ENCODE measurements at places on chromosomes 3 and 15.
A peak's percentile ranks its signal among the peaks of the same experiment; 100 is the strongest.

DNA sequence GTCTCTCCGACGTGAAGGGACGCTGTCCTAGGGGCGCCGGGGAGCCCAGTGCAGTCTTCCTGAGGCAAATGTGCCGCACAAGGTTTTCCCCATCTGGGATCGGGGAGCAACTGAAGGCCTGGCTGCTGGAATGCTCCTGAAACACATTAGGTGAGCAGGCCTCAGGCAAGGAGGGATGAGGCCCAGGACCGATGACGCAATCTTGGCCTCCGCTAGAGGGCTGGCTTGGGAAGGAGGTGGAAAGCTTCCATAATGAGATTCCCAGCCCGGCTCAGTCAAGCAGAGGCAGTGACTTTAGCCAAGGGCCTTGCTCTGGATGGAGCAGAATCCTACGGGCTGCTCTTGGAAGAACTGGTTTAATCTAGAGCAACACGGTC lies 50.8 kb downstream of the CPN2 start:
- peak; percentile 89 for DNase-seq

- DNase-seq, result peak; percentile 32
Measured at GRCh38 chr3:53169045-53169831, 8.2 kb downstream of the PRKCD start.

DNA sequence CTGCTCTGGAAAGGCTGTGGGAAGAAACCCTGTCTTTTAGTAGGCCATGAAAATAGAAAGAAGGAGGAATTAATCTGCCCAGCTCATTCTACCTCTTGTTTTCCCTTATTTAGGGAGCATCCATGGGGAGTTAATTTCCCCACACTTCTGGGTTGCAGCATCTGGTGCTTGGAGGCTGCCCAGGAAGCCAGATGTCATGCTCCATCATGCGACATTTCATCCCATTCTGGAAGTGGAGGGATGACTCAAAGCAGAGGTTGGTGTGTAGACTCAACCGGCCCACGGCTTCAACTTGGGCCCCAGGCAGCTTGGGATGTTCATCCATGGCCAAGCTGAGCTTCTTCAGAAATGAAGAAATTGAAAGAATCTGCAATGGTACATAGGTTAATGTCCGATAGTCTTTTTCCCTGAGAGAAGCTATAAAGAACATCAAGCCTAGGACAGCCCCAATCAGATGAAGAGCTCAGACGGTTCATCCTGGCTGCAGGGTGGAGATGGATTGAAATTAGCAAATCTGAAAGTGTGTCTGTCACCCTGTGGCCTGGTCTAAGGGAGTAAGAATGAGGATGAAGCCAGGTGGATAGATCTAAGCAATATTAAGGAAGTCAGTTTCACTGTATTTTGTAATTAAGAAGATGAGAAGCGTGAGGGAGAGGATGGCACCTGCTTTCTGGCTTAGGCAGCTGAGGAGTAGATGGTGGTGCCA lies 24.5 kb upstream of the PROK2 start:
- no peak for DNase-seq

DNA sequence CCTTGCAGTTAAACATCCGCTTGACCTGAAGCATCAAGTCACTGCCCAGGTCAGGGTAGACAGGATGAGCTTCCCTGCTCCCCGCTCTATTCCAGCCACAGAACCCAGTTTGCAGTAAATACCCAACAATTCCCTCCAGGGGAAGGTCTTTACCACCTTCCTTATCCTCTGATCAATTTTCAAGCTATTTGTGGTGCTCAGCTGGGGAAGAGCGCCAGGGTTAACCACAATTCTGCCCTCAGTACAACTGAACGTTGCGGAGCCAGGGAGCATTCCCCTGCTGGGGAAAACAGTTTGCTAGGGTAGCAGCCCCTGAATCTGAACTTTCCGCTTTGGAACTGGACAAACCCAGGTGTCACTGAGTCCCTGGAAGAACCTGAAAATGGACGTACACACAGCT lies 28.5 kb downstream of the RBPMS2 start:
- DNase-seq, result peak; percentile 51

- DNase-seq, result no peak
Measured at GRCh38 chr3:414063-414462, 217.5 kb downstream of the CHL1 start.

- no peak for DNase-seq
Measured at GRCh38 chr15:71296315-71296679, 181.0 kb downstream of the THSD4 start.

GRCh38 chr3:179658606-179659005 lies 5.8 kb downstream of the USP13 start:
- no peak for DNase-seq

- no peak for DNase-seq
Measured at GRCh38 chr3:2851835-2852234, 258.3 kb downstream of the IL5RA start.

DNA sequence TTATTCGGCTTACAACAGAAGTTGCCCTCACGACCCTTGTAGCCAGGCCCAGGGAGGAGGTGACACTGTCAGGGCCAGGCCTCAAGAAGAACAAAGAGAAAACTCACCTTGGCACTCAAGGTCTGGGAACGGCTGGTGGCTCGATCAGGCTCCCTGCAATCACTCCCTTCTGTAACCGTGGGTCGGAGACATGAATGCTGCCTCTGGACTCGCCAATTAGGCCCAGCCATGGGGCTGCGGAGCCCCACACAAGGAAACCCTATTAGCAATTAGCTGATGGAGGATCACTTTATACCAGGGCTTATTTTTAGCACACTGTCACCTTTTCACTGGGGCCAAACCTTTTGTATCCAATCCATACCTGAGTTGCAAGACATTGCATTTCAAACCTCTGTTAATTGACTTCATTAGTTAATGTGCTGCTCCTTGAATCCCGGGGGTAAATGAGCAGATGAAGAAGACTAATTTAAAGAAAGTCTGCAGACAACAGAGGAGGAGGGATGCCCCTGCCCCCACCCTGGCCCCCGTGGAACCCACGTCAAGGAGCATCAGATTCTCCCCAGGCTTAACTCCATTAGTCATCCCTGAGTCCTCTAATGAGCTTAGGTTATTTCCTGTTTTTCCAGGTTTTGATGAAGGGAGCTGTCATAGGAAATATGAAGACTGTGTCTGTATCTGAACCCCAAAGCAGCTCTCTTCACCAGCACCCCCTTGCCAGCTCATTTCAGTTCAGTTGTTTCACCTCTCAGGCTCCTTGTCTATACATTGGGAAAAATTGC lies 255.3 kb downstream of the RORA start:
- DNase-seq, result peak; percentile 81

DNA sequence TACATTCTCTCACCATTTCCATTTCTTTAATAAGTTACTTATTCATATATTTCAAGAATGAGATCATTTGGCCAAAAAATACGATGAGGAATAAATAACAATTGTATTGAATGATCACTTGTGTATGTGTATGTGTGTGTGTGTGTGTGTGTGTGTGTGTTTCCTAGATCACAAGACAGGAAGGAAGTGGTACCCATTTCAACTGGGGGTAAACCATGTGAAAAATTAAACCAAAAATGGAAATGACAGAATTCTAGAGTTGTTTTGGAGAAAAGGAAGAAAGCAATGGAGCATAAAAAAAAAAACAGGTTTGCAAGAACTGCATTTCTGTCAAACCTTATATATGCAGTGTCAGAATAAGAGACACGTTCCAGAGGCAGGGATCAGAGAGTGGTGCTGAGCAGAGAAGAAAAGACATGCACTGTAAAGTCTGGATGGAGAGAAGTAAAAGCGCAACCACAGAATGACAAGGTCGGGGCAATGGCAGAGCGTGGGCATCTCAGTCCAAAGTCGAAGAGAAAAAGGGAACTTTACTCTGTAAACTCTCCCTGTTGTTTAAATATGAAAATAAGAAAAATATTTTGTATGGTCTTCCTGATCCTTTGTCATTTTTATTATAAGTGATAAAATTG lies 75.5 kb downstream of the PEX5L start:
- no peak for DNase-seq

DNA sequence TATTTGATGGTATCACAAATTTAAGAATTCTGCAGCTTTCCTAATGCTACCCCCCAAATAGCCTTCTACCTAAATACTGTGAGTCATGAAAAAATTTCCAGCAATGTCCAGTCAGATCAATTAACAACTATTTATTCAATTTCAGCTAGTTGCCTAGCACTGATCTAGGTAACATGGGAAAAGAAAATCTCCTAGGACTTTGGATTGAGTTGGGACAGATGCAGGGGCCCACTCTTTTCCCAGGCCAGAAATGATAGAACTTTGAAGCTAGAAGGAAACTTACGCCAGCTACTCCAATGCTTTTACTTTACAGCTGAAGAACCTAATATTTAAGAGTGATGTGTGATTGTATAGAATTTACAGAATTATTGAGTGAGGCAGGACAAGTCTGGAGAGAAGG lies 196.3 kb downstream of the FMN1 start:
- DNase-seq, result no peak

GRCh38 chr3:105277656-105278055 lies 89.1 kb upstream of the ALCAM start:
- DNase-seq, result peak; percentile 63

- DNase-seq, result peak; percentile 20
Measured at GRCh38 chr15:66707310-66708082, 5.5 kb downstream of the SMAD6 start.

GRCh38 chr3:51819709-51820406 lies 40.8 kb upstream of the IQCF6 start:
- DNase-seq, result peak; percentile 5

DNA sequence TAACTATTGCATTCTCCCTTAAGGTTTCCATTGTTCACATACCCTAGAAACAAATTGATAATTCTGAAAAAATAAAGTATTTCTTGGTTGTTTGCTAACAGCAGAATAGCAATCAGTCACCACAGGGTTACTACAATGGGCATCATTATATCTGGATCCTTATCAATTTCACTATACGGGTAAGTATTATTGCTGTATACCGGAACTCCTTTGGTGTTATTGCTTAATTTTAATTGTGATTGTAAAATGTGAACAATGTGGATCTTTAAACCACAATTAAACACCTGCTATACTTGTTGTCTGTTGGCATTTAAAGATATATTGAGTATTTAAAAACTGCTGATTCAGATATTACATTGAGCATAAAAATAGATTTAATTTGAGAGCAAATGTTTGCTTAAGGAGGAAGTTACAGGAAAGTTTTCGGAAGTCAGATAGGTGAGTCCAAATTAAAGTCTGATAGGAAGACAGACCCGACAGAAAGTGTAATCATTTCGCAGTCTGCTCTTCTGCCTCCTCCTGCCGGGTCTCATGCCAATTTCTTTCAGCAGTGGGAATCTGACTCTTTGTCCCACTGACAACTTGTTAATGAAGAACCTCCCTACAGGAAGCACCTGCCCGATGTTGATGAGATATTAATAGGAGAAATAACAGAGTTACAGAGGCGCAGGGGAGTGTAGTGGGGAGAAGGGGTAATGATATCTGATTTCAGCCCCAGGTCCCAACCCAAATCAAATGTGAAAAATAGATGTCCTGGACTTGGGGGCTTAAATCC lies 169.7 kb upstream of the TBC1D5 start:
- DNase-seq, result no peak

DNA sequence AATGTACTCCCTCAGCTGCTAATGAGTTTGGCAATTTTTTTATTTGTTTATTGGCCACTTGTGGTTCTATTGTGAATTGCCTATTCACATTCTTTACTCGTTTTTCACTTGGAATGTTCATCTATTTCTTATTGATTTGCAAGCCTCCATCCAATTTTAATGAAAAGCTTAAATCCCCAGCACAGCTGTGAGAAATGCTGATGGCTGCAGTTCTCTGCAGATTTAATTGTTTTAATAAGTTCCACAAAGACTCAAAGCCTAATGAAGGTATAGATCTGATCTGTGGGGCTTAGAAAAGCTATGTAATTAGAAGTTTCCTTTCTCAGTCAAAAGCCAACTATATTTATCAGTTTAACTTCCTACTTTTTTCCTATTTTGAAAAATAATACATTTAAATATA lies 41.5 kb downstream of the LYZL4 start:
- no peak for DNase-seq

- DNase-seq, result no peak
Measured at GRCh38 chr3:79268422-79268821, 499.4 kb downstream of the ROBO1 start.

GRCh38 chr3:172561897-172562640 lies 38.8 kb upstream of the TNFSF10 start:
- no peak for DNase-seq

- no peak for DNase-seq
Measured at GRCh38 chr3:143604402-143605185, 243.7 kb downstream of the SLC9A9 start.

GRCh38 chr3:15180042-15180611 lies 25.9 kb upstream of the CAPN7 start:
- DNase-seq, result no peak

GRCh38 chr3:58173669-58174398 lies 36.9 kb downstream of the DNASE1L3 start:
- peak; percentile 43 for DNase-seq

DNA sequence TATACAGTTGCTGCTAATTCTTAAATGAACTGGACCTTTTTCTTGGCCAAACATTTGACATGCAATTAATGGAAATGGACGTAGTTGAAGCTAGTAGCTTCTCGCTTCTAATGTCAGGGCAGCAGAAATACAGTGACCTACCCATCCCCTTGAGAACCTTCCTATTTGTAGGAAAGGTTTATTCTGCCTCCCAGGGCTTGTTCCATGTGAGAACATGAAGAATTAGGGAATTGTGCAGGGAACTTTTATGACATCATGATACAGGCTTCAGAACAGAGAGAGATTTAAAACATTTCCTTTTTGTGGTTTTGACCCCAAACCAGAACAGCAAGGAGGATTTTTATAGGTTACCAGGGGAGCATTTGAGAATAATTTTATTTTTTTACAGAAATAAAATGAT lies 406.6 kb upstream of the PPP2R3A start:
- DNase-seq, result no peak

DNA sequence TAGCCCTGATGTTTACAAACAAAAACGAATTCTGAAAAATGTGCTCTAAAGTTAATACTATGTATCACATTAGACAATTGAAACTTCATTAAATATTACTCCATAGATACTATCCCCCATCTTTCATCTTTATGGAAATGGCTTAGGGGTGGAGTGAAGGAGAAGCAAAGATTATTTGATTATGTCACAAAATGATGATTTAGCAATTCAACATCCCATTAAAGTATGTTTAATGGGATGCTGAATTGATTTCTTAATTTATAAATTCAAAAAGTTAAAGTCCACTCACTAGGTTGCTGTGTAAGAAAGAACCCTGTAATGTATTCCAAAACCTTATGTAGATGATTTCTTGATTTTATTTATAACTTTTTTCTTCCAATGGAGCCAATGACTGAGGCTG lies 201.1 kb downstream of the WDR72 start:
- DNase-seq, result no peak

DNA sequence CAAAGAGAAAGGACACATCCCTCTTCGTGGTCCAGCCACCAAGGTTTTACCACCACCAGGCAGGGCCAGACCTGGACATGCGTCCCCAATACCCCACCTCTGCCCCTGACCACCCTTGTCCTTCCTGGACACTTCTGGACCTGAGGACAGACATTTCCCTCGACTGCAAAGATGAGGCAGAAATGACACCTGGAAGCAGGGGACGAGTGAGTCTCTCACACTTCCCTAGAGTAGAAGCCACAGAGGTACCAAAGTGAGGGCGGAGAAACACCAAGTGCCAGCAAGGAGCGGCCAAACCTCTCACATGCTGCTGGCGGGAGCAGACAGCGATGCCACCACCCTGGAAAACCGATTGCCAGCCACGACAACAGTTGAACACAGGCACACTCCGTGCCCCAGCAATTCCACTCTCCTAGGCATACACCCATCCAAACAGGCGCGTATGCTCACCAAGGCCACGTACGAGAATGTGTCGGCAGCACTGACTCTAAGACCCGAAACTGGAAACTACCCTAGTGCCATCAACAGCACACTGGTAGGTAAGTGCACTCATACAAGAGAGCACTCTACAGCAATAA lies 207.0 kb upstream of the NSMCE3 start:
- no peak for DNase-seq

- DNase-seq, result peak; percentile 55
Measured at GRCh38 chr3:172751175-172751704, 714 bp downstream of the ECT2 start.
